ENCODE measurements at places on chromosomes 1 and 21.
A peak's percentile ranks its signal among the peaks of the same experiment; 100 is the strongest.

- no peak for DNase-seq
Measured at GRCh38 chr1:118921994-118922393, 66.1 kb downstream of the TBX15 start.

DNA sequence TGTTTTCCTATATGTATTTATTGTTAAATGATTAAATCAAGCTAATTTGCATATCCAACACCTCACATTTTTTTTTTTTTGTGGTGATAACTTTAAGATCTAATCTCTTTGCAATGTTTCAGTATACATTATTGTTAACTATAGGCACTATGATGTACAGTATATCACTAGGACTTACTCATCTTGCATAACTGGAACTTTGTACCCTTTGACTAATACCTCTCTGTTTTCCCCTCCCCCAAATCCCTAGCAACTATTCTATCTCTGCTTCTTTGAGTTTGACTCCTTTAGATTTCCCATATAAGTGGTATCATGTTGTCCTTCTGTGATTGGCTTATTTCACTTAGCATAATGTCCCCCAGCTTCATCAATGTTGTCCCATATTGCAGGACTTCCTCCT, 9.7 kb upstream of the C1orf53 start:
- no peak for DNase-seq

- DNase-seq: no peak
Measured at GRCh38 chr1:110697606-110698005, 22.9 kb upstream of the KCNA3 start.

DNA sequence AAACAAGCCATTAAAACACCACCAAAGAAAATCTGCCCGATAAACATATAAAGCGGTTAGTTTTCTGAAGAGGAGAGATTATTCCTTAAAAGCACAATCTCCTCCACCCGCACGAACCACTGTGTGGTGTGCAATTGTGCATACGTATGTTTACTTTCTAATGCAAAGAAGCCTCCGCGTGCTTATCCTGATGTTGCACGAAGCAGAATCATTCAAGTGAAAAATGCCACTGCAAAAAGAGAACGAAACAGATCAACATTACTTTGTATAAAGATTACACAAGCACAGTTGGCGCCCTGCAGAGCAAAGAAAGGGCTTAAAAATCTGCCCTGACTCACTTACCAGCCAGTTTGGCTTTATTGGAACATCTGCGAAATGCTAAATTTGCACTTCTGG, 166.8 kb downstream of the ZNF281 start:
- DNase-seq: peak; percentile 18

Data from AG08395 (cell line).